ENCODE measurements at places on chromosomes 7 and 10.

DNA sequence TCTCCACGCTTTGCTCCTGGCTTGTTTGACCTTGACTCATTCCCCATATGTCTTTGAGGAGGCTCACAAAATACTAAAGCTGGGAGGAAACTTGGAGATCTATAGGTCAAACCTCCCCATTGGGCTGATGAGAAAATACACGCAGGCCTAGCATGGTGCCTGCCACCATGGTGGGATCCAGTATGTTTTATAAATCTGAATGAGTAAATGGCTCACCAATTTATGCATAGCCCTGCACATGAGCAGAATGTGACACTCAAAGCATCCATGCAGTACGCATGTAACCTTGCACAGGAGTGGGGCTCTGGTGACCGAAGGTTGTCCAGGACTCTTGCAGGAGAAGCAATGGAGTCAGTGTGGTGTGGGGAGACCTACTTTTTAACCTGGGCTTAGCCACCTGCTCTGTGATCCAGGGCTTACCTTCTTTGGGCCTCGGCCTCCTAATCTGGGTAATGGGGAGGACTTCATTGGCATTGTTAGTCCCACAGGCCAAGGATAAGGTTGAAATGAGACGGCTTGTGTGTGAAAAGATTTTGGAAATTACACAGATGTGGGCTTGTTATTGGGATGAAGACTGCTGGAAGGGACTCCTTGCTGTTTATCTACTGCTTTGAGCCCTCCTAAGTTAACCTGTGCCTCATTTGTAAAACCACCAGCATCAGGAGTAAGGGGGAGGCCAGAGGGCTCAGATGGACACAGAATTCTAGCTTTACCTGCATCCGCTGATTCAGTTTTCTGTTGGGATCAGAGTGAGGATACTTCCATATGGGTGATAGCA, 58.4 kb downstream of the ADCYAP1R1 start:
- no peak for DNase-seq

GRCh38 chr10:56991591-56992069, 630.6 kb upstream of the ZWINT start:
- DNase-seq = no peak

GRCh38 chr10:113399065-113399464, 153.8 kb upstream of the HABP2 start:
- DNase-seq = no peak

- DNase-seq = no peak
Observed at GRCh38 chr7:31371621-31372020, 31.1 kb upstream of the NEUROD6 start.

GRCh38 chr10:28891058-28891713, 213.9 kb downstream of the BAMBI start:
- DNase-seq = no peak

DNA sequence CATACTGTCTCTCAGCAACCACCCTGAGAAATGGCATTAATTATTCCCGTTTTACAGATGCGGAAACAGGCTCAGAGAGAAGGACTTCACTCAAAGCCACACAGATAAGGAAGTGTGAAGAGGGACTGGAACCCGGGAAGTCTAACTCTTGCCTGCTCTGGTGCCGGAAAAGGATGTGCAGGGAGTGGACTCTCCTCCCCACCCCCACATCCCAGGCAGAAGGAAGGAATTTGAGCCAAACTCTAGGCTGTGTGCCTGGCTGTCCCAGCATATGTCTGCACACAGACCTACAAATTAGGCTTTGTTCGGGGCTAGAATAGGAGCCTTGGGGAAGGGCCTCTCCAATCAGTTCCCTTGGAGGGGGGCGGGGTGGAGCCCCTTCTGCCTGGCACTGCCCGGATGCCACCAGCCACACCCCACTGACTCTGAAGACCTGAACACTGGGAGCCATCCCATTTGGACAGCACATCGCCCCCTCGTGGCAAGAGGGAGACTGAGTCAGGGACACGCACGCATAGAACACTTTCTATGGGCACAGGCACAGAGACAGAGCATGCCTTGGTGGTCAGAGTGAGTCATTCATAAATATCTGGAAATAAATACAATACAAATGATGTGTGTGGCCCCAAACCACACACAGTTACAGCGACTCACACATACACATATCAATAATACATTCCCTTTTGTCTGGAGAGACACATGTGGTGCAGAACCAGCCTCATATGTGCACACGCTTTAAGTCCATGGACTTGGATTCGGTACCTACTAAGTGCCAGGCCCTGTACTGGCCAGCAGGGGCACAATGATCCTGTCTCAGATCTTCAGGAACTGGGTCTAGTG, 13.1 kb downstream of the LZTS2 start:
- DNase-seq = peak; percentile 78

DNA sequence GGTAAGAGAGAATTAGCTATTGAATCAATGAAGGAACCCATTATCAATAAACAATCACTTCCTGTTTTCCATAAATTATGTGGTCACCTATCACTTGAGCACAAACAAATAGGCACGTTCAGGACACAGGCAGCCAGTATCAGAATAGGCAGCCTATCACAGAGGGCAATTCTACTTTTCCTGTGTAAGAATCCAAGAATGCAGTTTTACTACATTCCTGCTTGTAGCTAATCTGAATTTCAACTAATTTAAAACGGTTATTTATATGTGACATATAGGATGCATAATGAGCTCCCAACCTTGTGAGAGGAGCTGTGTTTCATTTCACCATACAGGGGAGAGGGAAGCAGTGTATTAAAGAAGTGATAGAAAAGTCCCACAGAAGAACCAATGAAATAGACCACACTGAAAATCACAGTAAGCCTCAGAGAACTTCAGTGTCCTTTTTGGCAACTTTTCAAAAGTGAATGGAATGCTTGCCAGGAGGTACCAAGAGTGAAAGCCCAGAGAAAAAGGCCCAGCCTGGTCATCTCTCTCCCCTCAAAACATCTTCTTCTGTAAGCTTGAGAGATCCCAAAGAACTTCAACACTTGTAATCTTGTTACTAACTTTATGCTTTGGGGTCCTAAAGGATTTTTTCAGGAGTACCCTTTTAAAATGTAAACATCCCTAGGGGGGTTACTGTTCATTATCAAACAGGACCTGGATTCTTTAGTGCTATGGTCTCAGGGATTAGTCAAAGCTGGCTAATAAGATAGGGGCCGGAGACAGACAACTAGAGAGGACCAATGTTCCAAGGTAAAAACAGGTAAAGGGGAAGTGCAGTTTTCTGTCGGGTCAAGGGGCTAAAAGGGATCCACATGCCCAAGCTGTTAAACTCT, 1.3 kb downstream of the IMMP2L start:
- DNase-seq = no peak

- no peak for DNase-seq
Observed at GRCh38 chr10:93992400-93993030, 1.2 kb upstream of the PLCE1 start.

GRCh38 chr7:7292085-7292484, 109.7 kb downstream of the C1GALT1 start:
- no peak for DNase-seq

DNA sequence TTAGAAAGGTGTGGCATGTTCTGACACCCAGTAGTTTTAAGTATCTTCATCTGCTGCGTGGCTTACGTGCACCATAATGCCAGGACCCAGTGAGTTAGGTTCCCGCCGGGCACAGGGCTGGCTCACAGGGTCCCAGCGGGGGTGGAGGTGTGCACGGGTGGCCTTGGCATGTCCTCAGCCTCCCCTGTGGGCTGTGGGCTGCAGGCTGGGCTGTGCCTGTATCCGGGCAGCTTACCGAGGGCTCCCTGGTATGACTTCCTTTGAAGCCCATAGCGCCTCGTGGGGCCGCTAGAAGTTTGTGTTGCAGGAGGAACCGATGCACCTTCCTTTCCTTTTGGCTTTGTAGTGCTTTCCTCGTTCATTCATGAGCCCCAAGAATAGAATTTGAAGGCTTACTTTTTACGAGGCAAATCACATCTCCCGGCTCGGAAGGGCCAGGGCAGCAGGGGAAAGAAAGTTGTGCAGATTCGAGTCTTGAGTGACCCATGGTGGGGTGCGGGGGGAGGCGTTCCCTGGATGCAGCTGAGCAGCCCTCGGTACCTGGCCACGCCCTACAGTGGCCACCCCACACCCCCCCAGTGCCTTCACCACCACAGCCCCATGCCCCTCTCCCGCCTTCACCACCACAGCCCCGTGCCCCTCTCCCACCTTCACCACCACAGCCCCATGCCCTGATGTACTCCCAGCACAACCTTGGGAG, 113.2 kb downstream of the WDR37 start:
- DNase-seq = no peak

All from activated CD4-positive, CD25-positive, alpha-beta regulatory T cell treated with anti-CD3 and anti-CD28 coated beads, Interleukin-2, amount 50 U/mL, for 72 hours (primary cell).